ENCODE measurements at places on chromosomes 13 and 19.

- DNase-seq: no peak
Observed at GRCh38 chr13:39049274-39049673, 11.0 kb downstream of the NHLRC3 start.

DNA sequence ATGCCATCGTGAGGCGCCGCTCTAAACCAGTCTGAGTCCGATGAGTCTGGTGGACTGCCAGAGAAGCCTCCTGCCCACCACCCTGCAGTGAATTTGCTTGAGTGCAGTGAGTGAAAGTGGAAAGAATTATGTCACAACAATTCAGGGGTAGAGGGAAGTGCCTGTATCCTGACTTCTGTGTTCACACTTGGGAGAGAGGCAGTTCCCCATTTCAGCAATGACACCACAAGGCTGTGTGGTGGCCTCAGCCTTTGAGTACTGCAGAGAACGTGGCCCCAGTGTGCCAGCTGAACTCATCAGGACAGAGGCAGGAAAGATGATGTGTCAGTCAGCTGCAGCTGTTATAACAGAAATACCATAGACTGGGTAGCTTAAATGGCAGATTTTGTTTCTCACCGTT lies 155.6 kb downstream of the COG6 start:
- DNase-seq: no peak

- no peak for DNase-seq
Observed at GRCh38 chr19:3606174-3606689, 443 bp downstream of the TBXA2R start.

DNA sequence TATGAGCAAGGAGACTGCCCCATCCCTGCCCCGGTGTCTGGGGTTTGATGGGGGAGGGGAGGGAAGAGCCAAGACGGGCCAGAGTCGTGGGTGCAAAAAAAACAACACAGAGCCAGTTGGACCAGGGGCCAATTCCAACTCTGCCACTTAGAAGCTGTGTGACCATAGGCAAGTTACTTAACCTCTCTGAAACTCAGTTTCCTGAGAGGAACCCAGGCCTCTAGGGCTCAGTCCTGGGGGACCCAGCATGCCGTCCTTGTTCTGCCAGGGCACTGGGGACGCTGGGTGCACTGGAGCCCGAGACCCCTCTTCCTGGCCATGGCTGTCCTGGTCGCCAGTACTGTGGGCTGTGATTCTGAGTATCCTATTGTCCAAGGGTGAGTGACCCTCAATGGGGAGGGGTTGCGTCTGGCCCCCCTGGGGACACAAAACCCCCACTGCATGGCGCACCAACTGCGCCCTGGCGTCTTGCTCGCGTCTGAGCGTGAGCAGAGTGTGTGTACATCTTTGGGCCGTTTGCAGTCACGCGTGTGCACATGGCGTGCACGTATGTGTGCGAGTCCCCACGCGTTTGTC lies 24.6 kb downstream of the CLEC4M start:
- no peak for DNase-seq

- peak; percentile 78 for DNase-seq
Observed at GRCh38 chr19:17847538-17848366, at the start of gene JAK3. Gene JAK3, minus strand, starts transcription at chr19:17847982. Its CDS starts 3,565 bp downstream, at chr19:17844417.
